ENCODE measurements at places on chromosomes 2 and 18.

GRCh38 chr2:131011486-131011885 lies 81.8 kb downstream of the FAM168B start:
- no peak for DNase-seq

GRCh38 chr2:160568856-160569255 lies 75.2 kb upstream of the RBMS1 start:
- DNase-seq: no peak

DNA sequence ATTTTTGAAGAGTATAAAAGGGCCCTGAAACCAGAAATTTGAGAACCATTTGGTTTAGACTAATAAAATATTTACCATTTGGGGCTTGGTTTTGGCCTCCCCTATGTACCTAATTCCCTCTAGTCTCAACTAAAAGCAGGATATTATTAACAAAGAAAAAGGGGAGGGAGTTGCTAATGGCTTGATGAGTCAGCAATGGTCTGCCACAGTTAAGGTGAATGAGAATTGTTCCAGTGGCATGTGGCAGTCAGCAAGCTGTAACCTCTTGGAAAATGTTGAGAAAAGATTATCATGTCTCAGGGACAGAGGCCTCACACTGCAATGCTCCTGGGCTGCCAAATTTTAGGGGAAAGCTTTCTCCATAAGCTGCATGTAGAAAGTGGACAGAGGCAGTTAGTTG lies 20.1 kb upstream of the SLC39A10 start:
- no peak for DNase-seq

- no peak for DNase-seq
These were observed 10.6 kb downstream of the KDSR start for GRCh38 chr18:63356272-63356896.

- no peak for DNase-seq
These were observed 222.6 kb upstream of the CHAC2 start for GRCh38 chr2:53544871-53545558.

- DNase-seq: no peak
These were observed 6.8 kb downstream of the BIRC6 start for GRCh38 chr2:32363597-32363996.

GRCh38 chr2:105114551-105114950 lies 76.7 kb downstream of the MRPS9 start:
- peak; percentile 71 for DNase-seq

- peak; percentile 52 for DNase-seq
These were observed 155.9 kb downstream of the ESCO1 start for GRCh38 chr18:21444465-21445212.

DNA sequence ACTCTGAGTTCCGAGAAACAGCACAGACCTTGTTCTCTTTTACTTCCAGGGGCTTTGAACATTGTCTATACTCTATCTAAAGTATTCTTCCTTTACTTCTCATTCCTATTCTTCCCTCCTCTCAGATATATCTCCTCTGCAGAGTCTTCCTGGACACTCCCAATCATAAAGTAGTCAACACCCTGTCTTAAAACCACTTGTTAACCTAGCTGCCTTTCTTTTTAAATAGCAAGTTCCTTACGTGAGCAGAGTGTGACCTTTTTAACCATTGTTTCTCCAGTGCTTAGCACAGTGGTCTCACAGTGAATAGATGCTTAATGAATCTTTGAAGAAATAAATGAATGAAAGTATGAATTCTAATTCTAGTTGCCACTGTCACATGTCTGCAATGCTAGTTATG lies 47.4 kb downstream of the PTRHD1 start:
- DNase-seq: no peak

DNA sequence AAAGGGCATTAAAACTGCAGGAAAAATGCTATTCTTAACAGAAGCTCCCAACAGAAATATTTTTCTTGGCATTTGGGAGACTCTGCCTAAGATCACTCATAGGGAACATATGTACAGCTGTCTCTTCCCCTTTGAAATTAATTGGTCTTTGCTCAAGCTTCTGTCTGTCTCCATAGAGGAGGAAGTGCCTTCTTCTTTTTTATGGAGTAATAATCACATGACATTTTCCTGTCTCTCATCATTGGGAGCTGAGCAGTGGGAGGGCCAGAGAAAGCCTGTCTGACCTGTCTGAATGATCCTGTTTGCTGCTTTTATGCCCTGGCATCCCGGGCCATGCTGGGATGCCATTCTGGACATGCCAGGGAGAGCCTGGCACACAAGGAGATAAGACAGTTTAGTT lies 145.6 kb downstream of the AQP4 start:
- DNase-seq: no peak

- no peak for DNase-seq
These were observed 334.7 kb upstream of the SLC39A10 start for GRCh38 chr2:195322324-195322723.

- DNase-seq: peak; percentile 66
These were observed 74.9 kb downstream of the ANTXR1 start for GRCh38 chr2:69087912-69088240.

DNA sequence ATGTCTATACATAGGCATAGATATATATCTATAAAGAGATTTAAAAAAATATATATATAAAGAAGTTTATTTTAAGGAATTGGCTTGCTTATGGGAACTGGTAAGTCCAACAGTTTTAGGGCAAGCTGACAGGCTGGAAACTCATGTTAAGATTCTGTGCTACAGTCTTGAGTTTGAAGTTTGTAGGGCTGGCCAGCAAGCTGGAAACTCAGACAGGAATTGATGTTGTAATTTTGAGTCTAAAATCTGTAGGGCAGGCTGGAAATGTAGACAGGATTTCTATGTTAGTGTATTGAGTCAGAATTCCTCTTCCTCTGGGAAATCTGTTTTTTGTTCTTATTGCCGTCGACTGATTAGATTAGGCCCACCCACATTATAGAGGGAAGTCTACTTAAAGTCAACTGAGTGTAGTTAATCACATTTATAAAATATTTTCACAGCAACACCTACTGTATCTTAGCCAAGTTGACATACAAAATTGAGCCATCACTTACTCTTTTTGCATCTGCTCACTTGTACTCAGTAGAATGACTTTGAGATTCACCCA lies 60.8 kb downstream of the PHLPP1 start:
- no peak for DNase-seq

DNA sequence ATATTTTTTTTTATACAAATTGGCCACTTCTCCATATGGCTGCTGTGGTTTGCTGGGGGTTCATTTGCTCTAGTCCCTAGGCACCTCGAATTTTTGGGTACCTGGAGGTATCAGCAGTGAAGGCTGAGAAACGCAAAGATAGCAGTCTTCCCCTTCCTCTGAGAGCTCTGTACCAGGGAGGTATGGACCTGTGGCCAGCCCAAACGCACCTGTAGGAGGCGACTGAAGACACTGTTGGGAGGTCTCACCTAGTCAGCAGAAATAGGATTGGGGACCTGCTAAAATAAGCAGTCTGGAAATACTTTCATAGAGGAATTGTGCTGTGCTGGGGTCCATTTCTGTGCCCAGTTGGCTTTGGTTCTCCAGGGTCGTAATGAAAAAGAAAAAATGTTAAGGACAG lies 292.2 kb upstream of the CYP26B1 start:
- no peak for DNase-seq

DNA sequence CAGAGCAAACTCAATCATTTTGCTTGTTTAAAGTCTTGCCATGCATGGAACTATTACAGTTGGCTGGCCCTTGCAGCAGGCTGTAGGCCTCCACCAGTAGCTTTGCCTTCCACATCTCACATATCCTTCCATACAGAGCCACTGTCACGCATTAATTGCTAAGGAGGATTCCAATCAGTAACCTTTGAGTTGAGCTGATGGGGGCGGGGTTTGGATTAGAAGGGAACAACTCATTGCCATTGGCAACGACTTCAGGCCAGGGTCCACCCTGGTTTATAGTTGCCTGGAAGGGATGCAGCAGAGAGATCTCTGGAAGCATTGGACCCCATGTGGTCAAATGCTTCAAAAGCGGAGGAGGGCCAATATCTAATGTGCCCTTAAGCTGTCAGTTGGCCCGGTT lies 63.3 kb upstream of the TTC39C start:
- no peak for DNase-seq

DNA sequence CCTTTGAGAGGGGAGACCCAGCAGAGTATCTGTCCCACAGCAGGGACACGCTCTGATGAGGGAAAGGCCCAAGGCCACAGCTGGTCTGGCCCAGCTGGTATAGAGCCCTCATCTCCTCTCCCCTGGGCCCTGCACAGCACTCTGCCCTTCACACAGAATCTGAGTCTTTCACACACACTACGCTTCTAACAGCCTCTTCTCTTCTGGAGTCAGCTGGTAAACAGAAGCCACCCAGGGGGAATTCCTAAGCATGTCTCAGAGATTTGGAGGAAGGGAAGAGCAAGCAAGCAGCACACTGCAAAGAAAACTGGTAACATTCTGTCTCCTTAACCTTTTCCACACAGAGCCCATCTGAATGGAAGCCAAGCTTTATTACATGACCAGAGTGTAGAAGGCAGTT lies 121.1 kb upstream of the ACAA2 start:
- DNase-seq: no peak

- DNase-seq: no peak
These were observed 239.1 kb downstream of the SCG2 start for GRCh38 chr2:223363085-223363484.

DNA sequence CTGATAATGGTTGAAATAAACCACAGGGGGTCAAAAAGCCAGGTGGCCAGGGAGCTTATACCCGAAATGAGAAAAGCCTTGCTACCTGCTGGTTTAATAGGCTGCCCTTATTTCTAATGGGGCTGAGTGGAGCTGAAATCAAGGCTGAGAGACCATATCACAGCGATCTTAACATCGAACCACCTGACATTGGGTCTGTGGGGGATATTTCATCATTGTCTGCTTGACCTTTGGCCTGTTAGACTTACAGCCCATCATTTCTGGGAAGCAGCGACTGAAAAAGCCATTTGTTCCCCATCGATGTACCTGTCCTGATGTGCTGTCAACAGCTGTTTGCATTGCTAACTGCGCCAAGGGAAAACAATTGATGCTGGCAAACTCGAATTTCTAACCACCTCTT lies 199.7 kb upstream of the SLC14A2 start:
- no peak for DNase-seq

DNA sequence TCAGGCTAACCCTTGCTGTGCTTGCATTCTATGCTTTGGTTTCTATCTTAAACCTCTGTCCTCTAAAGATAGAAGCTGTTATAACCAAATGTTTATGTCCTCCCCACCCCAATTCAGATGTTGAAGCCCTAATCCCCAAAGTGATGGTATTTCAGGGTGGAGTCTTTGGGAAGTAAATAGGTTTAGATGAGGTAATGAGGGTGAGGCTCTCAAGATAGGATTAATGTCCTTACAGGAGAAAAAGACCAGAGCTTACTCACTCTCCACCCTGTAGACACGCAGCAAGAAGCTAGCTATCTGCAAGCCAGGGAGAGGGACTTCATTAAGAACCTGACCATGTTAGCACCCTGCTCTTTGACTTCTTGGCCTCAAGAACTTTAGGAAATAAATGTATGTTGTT lies 362.5 kb downstream of the ERBB4 start:
- DNase-seq: no peak

GRCh38 chr18:39524370-39524769 lies 1958.8 kb upstream of the CELF4 start:
- no peak for DNase-seq
